ENCODE measurements at places on chromosomes 2 and 18. TPM values are rescaled to one million over a fixed set of nuclear protein-coding genes. Genes with fewer than 3 reads are reported as not detected.
A peak's percentile ranks its signal among the peaks of the same experiment; 100 is the strongest.

DNA sequence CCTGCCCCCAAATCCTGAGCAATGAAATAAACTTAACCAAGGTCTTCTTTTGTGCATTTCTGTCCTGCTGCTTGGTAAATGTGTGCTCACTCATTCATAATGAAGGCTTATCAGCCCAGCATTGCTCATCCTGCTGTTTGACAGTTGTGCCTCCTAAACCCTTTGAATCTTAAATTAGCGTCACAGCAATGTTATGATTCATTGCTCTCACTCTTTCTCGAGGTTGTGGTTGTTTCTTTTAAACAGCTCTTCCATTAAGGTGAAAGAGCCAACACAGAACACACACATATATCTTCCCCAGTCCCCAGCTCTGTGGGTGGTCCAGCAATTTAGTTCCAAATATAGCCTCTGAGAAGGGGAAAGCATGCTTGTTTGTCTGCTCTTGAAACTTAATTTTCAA, 84.0 kb downstream of the EVA1A start:
- no peaks in the 10 kb centered on the region for H3K4me1 ChIP-seq
- no peak overlapping the region for H3K27ac ChIP-seq
- H3K36me3 ChIP-seq = no peaks in the 10 kb centered on the region
- H3K27me3 ChIP-seq = no peaks in the 10 kb centered on the region
- DNase-seq = no peak
- H3K4me3 ChIP-seq = no peak overlapping the region

- peaks cover 3% of the 10 kb centered on the region for H3K36me3 ChIP-seq
- no peak overlapping the region for H3K4me3 ChIP-seq
- no peaks in the 10 kb centered on the region for H3K4me1 ChIP-seq
Measured at GRCh38 chr18:27991391-27991790, 185.5 kb downstream of the CDH2 start.

DNA sequence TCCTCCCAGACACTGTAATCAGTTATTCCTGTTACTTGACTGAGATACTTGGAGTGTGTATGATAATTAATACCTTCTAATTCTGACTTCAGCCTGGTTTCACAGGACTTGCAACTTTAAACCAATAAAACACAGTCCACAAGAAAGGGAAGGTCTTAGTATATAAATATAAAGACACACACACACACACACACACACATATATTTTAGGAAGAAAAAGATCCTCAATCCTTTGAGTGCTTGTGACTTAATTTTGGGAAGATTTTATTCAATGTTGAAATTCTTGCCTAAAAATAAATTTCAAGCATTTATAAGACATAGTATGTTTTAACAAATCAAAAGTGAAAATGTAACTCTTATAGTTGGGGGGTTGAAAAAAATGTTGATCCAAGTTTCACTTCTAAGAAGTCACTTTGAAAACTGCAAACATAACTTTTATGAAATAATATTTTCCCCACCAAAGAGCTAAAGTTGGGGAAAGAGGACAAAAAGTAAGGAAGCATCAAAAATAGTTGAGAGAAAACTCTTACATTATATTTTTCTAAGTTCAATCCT, 824 bp upstream of the VPS54 start:
- peak overlapping the region; percentile 94 for H3K27ac ChIP-seq
- H3K36me3 ChIP-seq = no peaks in the 10 kb centered on the region
- peak overlapping the region; percentile 95 for H3K4me3 ChIP-seq
- H3K4me1 ChIP-seq = peaks cover 4% of the 10 kb centered on the region

DNA sequence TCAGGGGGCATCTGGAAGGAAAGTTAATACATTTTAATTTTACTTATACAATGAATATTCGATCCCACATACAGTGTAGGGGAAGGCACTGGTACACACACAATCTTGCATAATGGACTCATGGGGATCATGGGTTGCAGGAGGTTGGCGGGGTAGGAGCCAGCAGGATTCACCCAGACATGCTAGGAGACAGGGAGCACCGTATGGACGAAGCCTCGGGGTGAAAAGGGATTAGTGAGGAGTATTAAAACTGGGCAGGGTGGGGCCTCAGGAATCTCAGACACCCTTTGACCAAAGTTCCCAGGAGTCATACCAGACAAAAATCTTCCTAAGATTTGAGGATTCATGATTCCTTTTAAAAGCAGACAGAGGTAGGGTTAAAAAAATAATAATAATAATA, 140.8 kb downstream of the BCL11A start:
- H3K27ac ChIP-seq = no peak overlapping the region
- DNase-seq = no peak
- H3K36me3 ChIP-seq = no peaks in the 10 kb centered on the region
- no peaks in the 10 kb centered on the region for H3K27me3 ChIP-seq

Gene BBS5
- total RNA-seq = 7.3 TPM

Gene PLA2R1
- 28.8 TPM for total RNA-seq

Gene USP37
- 13.6 TPM for total RNA-seq
